ENCODE measurements at places on chromosomes 3 and 15.
A peak's percentile ranks its signal among the peaks of the same experiment; 100 is the strongest.

GRCh38 chr3:177838766-177839350 is 641.6 kb upstream of the TBL1XR1 start:
- DNase-seq: no peak

GRCh38 chr3:181955566-181955965 is 243.8 kb downstream of the SOX2 start:
- DNase-seq: no peak

GRCh38 chr3:40886660-40887425 is 312.5 kb upstream of the CTNNB1 start:
- DNase-seq: no peak

DNA sequence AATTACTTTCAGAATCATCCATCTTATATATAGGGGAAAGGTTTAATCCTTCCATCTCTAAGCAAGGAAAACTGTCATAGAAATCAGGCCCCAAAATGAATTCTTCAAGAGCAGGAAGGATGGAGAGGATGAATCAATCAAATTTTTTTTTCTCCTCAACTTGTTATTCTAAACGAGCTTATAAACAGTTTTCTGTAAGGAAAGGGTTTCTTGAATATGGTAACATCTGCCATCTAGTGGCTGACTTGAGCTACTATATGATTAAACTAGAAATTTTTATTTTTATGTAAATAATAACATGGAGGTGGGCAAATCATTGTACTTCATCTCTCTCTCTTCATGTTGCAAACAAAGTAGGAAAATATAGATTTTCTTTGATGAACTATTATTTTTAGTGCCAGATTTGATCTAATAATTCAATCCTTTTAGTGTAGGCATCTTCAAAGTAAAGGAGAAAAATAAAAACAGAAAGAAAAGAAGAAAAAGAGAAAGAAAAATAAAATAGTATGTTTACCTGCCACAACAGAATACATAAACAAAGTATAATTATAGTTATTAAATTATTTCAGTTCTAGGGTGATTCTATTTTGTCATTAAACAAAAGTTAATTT is 146.6 kb downstream of the SERPINI1 start:
- peak; percentile 34 for DNase-seq

- DNase-seq: peak; percentile 66
These were observed 196.6 kb downstream of the GAP43 start for GRCh38 chr3:115819785-115820384.

DNA sequence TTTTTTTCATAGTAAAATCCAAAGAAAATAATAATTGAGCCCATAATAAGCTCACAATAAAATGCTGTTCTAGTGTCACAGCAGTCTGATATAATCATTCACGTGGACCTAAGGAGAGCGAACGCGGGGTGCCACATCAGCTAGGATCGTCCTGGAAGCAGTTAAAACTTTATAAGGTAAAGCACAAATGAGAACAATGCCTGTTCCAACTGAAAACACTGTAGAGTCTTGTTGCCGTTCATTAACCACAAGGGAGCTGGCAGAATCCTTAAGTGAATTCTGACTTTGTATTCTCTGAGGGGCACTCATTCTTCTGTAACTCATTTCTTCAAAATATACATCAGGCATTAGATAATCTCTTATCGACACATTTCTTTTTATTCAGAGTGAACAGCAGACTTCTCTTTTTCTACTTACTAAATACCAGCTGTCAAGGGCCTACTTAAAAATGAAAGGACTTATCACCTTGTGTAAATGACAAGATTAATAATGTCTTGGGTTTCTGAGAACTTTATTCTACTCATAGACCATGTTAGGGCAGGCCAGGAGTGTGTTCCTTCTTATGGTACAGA is 524.6 kb downstream of the MECOM start:
- no peak for DNase-seq

DNA sequence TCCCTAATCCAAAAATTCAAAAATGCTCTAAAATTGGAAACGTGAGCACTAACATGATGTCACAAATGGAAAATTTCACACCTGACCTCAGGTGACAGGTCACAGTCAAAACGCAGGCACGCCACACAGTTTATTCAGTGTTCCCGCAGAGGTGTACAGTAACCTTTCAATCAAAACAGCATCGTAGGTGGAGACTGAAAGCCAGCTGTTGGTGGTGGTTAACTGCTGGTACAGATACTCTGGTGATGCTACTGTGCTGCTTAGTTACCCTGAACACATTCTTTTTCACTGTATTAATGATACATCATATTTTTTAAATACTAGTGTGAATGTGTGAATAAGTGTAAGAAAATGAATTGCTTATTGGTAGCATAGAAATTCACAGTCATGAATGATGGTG is 23.8 kb downstream of the RAB11A start:
- DNase-seq: no peak

- DNase-seq: no peak
These were observed 385.9 kb downstream of the MFSD1 start for GRCh38 chr3:159187706-159188105.

Measured in NCI-H2107 (cell line).